ENCODE measurements at places on chromosomes 1 and 21.

DNA sequence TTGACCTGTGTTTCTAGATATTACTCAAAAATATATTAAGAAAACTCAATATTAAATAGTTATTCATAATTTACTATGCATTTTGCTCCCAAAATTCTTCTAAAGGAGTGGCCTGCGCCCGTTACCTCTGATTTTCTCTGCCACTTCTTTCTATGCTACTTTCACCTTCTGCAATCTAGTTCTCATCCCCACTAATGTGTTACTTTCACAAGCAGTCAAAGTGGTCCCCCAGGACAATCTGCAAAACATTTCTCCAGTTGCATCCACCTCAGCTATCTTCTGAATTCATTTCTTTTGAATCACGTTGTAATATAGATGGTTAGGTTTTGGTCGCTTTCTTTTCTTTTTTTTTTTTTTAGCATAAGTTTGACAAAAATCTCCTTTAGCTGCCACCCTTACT is 13.4 kb downstream of the INSL5 start:
- no peak for DNase-seq

DNA sequence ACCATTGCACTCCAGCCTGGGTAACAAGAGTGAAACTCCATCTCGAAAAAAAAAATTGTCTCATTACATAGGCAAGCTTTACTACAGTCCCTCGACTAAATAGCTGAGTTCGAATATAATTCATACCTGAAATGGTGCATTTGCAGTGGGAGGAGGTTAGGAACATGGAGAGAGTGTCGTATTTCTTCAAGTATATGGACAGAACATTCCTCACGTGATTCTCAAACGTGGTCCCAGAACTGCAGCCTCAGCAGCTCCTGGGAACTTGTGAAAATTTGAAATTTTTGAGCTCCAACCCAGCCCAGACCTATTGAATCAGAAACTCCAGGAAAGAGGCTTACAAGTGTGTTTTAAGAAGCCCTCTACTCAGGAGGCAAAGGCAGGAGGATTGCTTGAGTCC is 7.2 kb downstream of the CDA start:
- DNase-seq = no peak

- no peak for DNase-seq
Measured at GRCh38 chr1:8443558-8444194, 125.8 kb downstream of the SLC45A1 start.

DNA sequence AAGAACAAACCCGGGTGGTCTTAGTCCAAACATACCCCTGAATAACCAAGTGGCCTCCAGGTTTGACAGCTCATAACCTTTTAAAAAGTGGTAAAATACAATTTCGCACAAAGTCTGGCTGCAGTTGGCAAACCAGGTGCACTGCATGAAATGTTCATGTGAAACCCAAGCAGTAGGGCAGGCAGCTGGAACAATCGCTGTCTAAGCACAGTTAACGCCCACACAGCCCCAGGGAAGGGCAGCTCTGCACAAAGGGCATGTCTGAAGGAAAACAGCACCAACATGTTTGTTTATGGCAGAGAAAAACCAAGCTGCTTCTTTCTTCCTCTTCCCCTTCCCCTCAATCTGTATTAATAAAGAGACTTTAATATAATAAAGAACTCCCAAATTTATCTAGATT is 49.5 kb downstream of the KIAA1614 start:
- no peak for DNase-seq

DNA sequence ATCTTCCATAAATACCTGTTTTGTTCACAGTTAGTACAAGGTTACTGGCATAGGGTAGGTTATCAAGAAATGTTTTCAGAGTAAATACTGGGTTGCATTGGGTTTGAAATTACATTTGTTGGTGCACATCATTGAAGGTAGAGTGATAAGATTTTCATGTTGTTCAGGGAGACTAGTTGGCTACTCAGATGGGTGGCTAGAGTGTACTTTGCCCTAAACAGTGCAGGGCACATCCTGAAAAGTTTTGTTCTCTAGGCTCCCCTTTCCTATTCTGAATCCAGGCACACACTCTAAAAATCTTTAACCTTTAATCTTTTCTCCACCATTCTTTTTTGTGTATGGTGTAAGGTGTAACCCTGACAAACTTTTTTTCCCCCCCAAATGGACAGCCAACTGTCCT is 18.0 kb downstream of the POU2F1 start:
- DNase-seq = no peak

- no peak for DNase-seq
Measured at GRCh38 chr1:40980453-40981121, 1.1 kb downstream of the CTPS1 start.

GRCh38 chr1:151898519-151898991 is 10.8 kb downstream of the THEM4 start:
- no peak for DNase-seq

DNA sequence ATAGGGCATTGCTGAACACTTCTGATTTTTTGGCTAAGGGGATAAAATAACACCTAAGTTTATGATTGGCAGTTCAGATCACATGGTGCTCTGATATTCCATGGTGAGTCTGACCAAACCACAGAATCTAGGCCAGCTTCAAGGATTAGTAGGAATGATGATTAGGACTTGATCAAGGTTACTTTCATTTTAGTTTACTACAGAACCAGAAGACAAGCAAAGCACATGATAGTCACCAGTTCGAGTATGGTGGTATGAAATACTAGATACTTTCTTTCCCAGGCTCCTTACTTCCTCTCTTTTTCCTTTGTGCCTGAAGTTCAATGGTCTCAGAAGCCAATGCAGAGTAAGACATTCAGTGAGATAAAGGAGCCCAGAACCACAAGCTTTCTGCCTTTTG is 26.6 kb downstream of the S100A10 start:
- DNase-seq = no peak

DNA sequence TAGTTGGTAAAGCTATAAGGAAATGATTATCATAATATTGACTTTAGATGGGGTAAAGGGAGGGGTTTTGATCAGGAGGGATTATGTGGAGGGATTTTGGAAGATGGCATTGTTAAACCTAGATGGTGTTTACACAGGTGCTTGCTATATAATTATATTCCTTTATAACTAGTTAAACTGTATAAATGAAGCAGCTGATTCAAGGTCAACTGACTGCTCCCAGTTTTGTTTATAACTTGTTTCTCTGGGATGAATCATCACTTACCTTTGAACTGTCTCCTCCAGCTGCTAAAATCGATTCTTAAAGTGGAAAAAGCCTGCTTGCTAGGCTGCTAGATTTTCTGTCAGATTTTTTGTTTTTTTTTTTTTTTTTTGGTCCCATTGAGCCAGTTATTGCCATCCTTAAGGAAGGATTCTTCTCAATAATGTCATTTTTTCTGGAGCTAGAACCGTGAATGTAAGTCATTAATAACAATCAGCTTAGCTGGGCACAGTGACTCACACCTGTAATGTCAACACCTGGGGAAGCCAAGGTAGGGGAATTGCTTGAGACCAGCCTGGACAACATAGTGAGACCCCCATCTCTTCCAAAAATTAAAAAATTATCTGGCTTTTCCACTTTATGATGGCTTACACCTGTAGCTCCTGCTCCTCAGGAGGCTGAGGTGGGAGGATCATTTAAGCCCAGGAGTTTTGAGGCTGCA is 153.2 kb downstream of the PIK3R3 start:
- no peak for DNase-seq

DNA sequence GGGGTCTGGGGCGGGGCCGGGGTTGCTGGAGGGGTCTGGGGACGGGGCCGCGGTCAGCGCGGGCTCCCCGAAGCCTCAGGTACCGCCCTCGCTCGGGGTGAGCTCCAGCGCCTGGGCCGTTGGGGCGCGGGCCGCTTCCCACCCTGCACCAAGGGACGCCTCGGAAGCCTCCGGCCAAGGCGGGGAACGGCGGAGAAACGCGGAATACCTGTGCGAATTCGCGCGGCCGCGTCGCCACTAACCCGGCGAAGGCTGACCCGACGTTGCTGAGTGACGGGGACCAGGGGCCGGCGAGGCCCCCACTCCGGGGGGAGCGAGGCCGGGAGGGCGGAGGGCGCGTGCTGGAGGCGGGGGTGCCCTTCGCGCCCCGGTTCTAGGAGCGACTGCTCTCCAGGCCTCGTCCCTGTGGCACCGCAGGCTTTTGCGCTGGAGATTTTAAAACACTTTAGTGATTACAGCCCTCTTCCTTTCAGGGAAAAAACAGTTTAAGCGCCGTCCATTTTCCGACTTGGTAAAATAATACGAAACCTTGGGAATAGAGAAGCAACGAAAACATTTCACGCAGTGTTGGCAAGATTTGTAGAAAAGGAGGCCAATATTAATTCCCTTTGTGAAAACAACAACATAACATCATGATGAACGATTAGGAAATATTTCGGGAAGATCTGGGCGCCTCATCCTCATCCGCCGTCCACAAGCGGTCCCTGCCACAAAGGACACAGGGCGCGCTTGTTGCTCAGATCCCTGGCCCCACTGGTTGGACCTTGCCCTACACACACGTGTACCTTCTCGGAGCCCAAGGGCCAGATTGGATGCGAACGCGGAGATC is 971 bp upstream of the GNG4 start:
- no peak for DNase-seq

DNA sequence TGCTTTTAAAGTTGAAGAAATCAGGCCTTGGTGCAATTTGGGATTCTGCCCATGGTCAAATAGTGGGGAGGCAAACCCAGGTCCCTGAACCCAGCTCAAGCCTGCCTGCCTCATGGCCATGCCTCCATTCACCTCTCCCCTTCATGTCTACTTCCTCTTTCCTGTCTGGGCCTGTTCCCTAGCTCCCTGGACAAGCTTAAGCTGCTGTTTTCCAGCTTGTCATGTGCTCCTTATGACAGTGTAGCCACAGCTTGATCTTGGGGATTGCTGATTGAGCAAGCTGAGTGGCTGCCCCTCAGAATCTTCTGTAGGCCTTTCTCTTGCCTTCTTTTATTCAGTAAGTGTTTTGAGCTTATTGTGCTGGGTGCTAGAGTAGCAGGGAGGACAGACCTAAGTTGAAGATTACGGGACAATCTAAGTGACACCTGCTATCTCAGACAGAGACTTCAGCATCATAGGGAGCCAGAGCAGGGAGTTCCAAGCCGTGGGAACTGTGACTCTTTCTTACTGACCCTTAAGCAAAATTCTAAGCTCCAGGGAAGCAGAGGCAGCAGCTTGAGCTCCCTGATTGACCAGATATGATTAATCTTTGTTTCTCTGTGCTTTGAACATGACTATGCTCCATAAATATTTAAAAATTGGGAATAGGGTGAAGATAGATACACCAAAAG is 520 bp upstream of the MR1 start:
- DNase-seq = no peak

GRCh38 chr1:93816970-93817678 is 61.9 kb downstream of the DNTTIP2 start:
- DNase-seq = no peak

GRCh38 chr1:14755518-14756252 is 157.2 kb downstream of the KAZN start:
- no peak for DNase-seq

DNA sequence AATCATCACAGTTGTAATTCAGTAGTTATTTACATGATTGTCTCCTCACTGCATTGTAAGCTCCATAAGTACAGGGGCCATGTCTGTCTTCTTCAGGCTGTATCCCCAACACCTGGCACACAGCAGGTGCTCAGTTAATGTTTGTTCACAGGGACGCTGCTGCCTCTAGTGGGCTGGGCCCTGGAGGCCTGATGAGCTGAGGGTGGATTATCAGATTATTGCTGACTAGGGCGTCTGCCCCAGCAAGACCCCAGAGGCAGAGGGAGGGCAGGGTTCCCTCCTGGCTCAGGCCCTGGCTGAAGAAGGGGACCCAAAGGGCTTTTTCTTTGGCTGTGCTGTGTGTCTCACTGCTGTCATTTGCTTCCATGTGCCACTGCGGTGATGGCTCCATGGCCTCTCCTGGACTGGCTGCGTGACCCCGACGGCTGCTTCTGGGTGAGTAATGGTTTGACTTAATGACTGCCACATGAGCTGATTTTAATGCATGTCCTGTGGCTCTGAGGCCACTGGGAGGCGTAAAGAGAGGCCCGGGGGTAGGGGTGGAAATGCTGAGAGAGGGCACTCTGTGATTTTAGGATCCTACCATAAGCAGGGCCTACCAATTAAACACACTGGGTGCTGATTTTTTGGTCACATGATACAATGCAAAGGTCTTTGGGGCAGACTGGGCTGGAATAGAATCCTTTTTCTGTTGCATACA is 20.8 kb upstream of the EPB41 start:
- no peak for DNase-seq

- no peak for DNase-seq
Measured at GRCh38 chr1:152505083-152505482, 5.5 kb upstream of the LCE5A start.

GRCh38 chr1:239140968-239141367 is 245.4 kb upstream of the CHRM3 start:
- DNase-seq = no peak

DNA sequence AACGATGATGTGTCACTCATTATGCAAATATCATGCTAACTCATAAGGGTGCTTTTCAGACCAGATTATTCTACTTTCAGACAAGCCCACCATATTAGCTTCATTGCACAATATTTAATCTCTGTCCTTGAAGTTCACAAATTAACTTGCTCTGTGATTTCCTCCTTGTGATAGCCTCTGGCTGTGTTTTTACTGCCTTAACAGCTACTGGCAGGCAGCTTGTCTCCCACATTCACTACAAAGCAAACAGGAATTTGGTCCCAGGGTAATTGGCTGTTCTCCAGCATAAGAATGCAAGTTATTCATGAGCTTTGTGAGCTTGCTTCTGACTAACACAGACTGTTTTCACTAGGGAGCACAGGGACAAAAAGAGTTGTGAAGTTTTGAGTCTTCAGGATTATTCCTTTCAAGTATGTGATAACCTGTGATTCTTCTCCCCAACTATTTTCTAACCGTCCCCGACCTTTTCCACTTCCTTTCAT is 87.9 kb upstream of the HMCN1 start:
- DNase-seq = peak; percentile 98

GRCh38 chr1:100643471-100644196 is 75.9 kb upstream of the VCAM1 start:
- no peak for DNase-seq

DNA sequence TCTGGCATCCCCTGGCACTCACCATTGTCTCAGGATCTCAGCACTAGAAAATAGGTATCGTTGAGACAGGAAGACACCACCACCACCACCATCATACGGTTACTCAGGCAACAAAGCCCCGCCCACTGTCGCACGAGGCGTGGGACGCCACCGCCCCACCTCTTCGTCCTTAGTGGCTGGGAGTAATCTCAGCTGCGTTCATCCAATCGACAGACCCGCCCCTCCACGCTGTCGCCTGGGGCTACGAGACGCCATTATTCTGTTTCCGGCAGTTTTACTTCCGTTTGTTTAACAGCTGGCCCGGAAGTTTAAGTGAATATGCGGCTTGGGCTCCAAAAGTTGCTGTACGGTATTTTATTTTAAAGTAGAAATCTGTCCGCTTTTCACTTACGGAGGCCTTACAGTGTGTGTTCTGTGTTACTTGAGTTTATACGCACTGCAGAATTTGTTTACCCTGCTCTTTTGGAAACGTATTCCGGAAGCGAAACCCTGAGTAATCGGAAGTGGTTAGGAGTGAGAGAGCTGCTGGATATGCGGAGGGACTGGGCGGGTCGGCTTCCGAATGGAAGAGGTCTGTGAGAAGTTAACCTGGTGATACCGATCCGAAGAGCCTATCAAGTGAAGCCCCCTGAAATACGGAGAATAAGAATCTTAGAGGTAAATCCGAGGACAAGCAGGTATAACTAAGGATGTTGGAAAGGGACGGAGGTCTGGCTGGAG is at the start of the genes BLZF1 and NME7:
TSS of gene BLZF1 (plus strand) at position 510 of the 720 bp plus-strand sequence. CDS start 1,328 bp downstream, outside the sequence.
TSS of gene NME7 (minus strand) at position 112 of the 720 bp plus-strand sequence. CDS start at position 25, 87 bp downstream.
- DNase-seq = peak; percentile 86

All from fibroblast of skin of left biceps (primary cell).